ENCODE measurements at places on chromosomes 5 and 9.

DNA sequence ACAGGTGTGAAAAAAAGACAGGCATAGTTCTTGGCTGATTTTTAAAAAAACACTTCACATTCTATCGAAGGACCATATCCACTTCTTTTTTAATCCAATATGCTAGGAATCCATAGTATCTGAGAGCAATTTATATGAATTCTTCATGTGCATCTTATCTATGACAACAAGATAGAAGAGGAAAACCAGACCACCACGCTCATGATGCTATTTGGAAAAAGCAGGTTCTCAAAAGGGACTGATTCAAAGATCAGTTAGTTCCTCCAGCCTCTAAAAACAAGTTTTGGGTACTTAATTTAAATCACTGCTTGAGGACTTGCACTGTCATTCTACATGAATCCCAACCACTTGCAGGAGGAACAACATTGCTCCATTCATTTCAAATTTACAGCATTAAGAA lies 6.3 kb downstream of the MEF2C start:
- DNase-seq: no peak

DNA sequence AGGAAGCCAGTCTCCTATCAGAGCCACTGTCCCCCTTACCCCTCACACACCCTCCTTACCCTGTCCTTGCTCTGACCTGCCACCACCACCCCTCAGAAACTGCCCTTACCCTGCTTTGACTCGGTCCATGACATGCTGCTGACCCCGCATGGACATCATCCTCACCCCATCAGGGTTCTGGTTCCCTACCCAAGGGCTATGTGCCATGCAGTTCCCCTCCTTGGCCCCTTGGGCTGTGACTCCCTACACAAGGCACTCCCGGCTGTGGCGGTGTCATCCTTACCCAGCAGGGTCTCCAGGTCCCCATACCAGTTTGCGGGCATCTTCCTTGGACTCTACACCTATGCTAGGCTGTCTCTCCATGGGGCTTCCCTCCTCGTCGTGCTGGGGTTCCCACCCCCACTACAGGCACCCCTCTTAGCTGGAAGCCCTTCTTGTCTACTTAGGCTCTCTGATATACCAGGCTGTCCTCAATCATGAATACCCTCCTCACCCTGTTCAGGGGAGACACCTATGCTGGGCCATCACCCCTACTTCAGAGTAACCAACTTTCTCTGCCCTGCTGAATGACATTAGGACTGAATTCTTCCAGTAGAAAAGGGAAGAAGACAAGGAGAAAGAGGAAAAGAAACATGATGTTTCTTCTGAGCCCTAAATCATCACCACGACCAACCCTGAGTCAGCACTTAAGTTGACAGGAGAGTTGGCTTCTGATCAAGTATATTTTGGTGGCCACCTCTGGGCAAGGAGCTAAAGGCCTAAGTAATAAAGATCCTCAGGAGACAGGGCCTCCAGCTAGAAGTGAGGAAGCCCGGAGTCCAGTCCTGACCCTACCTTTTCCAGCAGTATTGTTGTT lies 115.2 kb downstream of the GCNT1 start:
- DNase-seq: no peak

DNA sequence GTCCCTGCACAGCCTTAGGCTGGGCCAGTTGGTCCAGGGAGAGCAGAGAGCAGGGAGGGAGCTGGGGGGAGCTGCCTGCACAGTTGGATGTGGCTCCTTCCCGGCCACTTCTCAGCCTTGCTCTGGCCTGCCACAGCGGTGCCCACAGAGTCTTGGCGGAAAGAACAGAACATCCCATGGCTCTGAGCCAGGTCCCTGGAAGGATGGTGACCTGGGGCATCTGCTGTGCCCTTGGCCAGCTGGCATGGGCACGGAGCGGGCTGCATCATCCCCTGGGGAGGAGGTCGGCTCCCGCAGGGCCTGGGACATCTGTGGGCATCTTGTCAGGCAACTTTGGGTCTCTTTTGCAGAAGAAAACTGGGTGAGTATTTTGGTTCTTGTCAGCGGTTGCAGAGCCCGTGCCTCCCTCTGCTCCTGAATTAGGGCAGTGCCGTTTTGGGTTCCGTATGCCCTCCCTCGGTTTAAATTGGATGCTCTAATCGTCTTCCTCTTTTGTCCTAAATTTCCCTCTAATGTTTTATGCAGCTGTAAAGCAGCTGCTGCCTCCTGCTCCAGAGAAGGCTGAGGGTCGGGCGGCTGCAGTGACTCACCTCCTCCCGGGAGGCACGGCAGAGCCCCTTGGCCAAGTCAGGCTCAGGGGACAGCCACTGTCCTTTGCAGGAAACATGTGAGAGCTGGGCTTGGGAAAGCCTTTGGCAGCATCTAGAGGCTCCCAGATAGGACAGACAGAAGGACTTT lies 10.5 kb upstream of the NACC2 start:
- DNase-seq: no peak

DNA sequence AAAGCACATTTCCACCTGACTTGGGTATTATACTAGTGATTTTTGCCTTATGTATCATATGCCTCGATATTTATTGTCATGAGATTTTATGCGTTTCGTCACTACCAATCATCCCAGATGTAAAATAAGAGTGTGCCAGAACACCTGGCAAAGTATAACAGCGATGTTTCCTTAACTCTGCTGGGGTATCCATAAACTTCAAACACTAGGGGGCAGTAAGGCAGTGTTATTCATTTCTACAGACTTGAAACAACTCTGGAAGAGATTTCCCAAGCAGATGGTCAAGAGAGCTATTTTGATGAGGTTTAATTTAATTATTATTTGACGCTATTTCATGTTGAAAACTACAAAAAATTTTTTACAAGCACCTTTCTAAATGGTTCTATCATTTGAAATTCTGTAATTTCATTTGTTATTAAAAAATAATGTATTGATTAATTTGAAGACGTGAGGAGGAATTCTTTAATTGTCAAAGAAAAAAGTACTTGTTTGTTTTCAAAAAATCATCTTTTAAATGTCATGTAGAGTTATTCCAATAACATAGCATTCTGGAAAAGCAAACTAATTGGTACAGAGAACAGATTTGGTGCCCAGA lies 388.5 kb upstream of the CTNND2 start:
- DNase-seq: no peak

DNA sequence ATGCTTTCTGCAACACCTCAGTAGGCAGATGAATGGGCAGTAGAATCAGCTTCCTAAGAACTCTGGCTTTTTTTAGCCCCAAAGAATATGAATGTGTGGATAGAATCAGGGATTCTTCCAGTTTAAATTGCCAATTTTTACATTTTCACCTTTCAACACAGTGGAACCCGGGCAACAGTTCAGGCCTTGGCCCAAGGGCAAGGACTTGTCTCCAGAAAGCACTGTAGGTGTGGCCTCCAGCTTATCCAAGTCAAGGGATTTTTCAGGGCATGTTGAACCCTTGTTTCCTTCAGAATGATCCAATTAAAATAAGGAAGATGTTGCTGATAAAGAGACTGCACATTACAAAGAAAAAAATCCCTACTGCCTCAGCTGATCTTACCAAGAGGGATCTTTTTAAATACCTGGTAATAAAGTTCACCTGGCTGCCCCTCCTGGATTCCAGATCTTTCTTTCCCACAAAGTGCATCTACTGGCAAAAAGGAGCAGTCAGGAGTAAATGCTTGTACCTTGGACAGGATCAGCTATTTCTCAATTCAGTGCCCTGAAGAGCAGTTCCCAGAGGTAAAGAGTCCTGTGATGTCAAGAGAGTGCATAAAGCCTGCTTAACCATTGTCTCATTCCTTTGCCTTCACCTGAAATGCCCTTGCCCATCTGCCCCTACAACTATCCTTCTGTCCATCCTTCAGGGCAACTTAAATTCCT lies 80.1 kb upstream of the PLPP6 start:
- no peak for DNase-seq

- DNase-seq: no peak
Observed at GRCh38 chr9:83434254-83434653, 103.9 kb downstream of the FRMD3 start.

DNA sequence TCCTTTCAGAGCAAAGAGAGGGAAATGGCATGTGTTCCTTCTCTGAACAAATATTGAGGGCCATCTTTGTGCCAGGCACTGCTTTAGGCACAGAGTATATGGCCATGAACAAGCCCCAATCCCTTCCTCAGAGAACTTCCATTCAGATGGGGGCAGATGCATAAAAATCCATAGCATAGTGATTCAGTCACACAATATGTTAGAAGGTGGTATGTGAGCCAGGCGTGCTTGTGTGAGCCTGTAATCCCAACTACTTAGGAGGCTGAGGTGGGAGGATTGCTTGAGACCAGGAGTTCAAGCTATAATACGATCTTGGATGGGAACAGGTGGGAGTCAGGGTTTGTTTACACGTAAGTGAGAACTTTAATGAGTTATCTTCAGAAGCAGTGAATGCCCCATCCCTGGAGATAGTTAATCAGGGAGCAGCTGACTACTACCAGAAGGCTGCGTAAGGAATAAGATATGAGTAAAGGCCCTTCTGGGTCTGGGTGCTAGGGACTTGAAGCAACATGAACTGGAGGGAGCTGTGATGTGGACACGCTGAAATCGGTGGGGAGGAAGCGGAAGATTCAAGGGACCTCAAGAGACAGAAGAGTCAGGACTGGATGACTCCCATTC lies 27.1 kb downstream of the NANS start:
- no peak for DNase-seq

GRCh38 chr5:108505608-108506007 lies 123.7 kb upstream of the FBXL17 start:
- DNase-seq: no peak

GRCh38 chr5:153157156-153157555 lies 333.3 kb upstream of the GRIA1 start:
- DNase-seq: no peak

DNA sequence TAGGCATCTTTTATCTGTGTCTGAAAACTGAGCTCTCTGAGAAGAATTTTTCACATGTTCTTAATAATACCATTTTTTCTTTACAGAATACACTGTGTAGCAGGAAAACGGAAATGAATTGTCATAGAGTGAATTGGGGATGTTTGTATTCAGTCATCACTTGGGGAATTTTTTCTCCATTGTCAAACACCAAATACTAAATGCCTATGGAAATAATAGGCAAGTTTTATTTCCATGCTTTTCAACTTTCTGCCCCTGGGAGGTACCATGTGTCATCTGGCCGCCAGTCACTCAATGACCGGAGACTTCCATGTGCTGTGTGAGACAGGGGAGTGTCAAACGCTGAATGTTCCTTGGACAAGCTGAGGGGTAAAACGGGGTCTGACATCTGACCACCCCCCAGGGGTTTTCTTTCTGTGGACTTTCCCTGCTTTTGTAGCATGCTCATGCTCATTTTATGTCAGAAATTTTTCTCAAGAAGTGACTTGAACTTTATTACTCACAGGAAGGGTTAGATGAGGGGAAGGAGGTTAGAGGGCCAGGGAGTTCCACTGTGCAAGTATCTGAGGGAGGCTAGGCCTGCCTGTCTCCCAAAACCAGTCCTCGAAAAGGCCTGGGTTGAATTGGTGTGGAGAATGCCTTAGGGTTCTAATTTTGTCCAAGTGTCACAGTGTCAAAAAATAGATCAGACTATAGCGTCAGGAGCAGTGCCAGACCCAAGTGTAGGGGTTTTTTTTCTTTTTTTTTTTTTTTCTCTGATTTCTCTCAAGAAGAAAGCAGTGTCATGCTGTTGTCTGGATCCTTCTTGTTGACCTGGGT lies 438.6 kb downstream of the AGTPBP1 start:
- DNase-seq: no peak

DNA sequence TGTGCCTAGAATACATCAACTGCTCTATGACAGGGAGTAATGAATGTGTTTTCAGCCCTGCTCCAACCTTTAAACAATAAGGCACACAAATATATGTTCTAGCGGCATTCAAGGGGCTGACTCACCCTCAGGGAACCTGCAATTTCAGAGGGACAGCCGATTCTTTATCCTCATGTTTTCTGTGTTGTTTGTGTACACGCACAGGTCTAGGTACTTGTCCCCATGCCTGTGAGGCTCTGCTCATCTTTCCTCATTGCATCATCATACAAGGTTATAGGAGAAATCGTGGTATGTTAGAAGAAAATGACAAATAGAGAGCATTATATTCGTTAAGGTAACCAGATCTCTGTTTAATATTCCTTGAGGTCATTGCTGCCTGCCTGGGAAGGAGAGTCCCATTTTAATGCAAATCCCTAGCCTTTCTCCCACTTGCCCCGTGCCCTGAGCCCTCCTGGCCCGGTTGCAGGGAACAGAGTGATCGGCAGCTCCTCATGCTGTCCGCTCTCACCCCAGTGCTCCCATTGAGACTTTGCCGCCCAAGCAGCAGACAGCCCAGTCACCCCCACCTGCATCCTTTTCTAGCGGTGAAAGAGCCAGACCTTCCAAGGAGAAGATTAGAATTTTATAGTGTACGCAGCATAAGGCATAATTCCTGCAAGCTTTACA lies 14.6 kb downstream of the MAP1B start:
- no peak for DNase-seq

DNA sequence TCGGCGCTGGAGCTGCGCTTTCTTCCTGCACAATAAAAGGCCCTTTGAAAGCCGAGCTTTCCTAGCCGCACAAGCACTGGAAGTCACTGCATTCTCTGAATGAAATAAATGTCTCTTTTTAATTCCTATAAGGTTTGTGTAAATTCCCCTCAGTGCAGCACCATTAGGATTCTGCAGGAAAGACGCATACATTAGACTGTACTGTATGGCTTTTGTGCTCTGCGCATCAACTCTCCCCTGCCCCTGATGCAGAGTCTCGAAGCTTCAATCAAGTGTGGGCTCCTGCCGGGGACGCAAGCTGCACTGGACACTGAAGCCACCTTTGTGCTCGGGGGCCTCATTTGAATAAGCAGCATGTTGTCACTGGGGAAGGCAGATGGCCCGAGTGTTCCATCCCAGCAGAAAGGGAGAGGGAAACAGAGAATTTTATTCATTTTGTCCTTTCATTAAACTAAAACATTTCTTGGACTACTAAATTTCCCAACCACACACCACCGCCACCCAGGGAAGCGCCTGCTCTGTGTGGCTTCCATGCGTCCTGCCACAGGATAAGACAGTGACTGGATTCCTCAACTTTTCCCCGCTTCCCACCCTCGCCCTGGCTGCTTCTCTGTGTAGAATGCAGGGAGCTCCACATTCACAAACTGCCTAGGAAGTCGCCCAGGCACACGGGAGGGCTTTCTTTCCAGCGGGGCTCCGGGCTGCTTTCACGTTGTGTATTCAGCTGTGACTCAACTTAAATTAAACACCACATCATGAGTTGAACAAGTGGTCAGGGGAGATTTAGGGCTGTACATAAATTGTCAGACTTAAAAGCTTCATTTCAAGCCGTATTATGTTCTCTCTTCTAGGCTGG lies 635.4 kb downstream of the IRX1 start:
- DNase-seq: no peak

GRCh38 chr9:70865471-70865870 lies 255.9 kb downstream of the TRPM3 start:
- DNase-seq: no peak

- no peak for DNase-seq
Observed at GRCh38 chr5:143434261-143435209, 31.0 kb upstream of the NR3C1 start.

DNA sequence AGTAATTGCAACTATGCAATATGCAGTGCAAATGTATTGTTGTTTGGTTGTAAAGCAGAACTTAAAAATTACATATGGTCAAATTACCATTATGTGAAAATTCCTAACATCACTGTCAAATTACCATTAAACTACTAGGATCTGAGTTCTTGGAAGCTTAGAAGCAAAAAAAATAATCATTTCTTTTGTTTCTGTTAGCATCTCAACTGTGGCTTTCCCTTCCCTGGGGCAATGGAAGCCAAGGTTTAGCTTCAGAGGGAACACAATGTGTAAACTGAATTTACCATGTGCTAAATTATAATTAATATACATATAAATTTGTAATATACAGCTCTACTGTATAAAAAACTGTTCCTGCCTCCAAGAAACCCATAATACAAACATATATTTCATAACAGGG lies 159.4 kb downstream of the GNAQ start:
- DNase-seq: no peak
